Activated CD8-positive, alpha-beta memory T cell treated with anti-CD3 and anti-CD28 coated beads, Interleukin-2, amount 10 ng/mL, durations not matched to agents 7 days and 5 days (primary cell): ENCODE measurements at places on chromosomes 4 and X. TPM values are rescaled to one million over a fixed set of nuclear protein-coding genes. Genes with fewer than 3 reads are reported as not detected.

GRCh38 chrX:31629195-31629594, 557.4 kb upstream of the FTHL17 start:
- no peak for DNase-seq

GRCh38 chr4:170672381-170672965, 582.7 kb upstream of the AADAT start:
- DNase-seq, result no peak

GRCh38 chr4:47373709-47374108, 89.8 kb downstream of the COMMD8 start:
- no peak for DNase-seq

The MAGEA10 gene
- total RNA-seq, result not detected
